ENCODE measurements at places on chromosomes 13 and 19. TPM values are rescaled to one million over a fixed set of nuclear protein-coding genes. Genes with fewer than 3 reads are reported as not detected.
A peak's percentile ranks its signal among the peaks of the same experiment; 100 is the strongest.

GRIN3B gene
- 0.08 TPM for total RNA-seq

DNA sequence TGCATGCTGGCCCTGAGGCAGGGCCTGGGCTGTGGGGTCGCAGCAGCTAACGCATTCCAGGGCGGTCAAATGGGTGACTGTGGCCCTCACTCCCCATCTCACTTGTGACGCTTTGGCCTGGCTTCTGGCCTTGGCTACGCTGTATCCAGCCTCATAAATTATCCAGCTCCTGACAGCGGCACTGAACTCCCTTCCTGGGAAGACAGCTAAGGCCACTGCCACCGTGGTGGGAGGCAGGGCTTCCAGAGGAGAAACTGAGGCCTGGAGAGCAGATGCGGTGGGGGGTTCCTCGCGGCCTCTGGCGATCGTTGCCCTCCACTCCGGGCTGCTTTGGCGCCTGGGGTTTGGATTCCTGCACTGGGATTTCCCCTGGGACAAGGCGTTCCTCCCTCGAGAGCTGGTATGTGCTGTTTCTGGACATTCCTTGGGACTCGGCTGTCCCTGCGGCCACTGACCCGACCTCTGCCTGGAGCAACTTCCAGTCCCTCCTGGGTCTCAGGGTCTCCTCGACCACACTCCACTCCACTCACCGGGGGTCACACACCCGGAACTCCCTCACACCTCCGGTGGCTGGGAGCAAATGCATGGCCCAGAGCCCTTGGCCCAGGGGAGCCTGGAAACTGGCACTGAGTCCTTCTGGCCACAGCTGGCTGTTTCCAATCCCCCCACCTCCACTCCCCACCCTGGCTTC is 3.4 kb downstream of the TBXA2R start:
- H3K4me3 ChIP-seq, result no peak overlapping the region
- H3K36me3 ChIP-seq, result no peaks in the 10 kb centered on the region
- H3K27ac ChIP-seq, result peak overlapping the region; percentile 73
- no peaks in the 10 kb centered on the region for H3K27me3 ChIP-seq

DNA sequence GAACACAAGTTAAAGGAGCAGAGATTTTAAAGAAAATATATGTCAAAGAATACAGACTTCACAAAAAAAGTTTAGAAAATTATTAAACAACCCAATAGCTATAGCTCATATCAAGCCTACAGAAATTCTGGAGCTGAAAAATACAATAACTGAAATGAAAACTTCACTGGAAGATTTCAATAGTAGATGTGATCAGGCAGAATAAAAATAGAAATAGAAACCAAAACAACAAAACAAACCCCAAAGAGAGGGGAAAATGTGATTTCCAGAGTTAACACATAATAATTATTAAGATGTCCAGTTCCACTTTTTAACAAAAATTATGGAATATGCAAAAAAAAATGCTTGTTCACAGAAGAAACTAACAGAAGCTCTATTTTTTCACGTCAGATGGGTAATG is 23.6 kb downstream of the LRRC63 start:
- H3K27me3 ChIP-seq, result no peaks in the 10 kb centered on the region
- no peaks in the 10 kb centered on the region for H3K4me1 ChIP-seq
- H3K4me3 ChIP-seq, result no peak overlapping the region
- no peak for DNase-seq
- no peak overlapping the region for H3K27ac ChIP-seq

- peak; percentile 30 for DNase-seq
- H3K27me3 ChIP-seq, result no peaks in the 10 kb centered on the region
- no peak overlapping the region for H3K4me3 ChIP-seq
- no peak overlapping the region for H3K27ac ChIP-seq
- H3K4me1 ChIP-seq, result peaks cover 10% of the 10 kb centered on the region
Measured at GRCh38 chr19:40358773-40359172, 10.3 kb downstream of the PLD3 start.

DNA sequence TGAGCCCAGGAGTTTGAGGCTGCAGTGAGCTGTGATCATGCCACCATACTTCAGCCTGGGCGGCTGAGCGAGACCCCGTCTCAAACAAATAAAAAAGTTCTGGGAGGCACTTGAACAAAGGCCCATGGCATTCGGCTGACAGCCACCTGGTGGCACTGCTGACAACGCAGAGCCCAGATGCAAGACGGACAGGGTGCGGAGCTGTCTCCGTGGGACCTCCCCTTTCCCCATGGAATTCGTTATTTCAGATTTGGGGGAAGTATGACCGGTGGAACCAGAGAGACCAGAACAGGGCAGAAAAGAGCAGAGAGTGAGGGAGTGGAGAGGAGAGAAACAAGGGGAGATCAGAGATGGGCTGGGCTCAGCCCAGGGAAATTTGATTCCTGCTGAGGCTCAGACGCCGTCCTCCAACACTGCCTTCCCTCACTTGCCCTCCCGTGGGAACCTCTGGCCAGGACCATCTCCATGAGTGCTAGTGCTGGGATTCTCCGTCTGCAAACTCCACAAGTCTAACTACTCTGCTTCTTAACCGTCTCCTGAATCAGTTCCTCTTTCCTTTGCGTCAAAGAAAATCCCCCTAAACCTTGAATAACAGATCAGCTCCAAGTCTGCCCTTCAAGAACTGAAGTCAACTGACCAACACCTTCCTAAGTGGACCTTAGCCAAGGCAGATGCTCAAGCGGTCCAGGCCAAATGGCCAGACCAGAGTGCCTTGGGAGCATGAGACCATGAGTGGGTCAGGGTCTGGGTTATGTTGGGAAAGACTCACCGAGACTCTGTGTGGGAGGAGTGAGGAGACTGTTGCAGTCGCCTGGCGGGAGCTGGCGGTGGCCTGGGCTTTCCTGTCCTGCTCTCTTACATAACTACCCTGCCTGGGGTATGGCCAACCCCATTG is 11.9 kb upstream of the ATF5 start:
- DNase-seq, result no peak
- no peak overlapping the region for H3K4me3 ChIP-seq
- peaks cover 5% of the 10 kb centered on the region for H3K4me1 ChIP-seq
- H3K27ac ChIP-seq, result no peak overlapping the region
- peaks cover 11% of the 10 kb centered on the region for H3K36me3 ChIP-seq

DNA sequence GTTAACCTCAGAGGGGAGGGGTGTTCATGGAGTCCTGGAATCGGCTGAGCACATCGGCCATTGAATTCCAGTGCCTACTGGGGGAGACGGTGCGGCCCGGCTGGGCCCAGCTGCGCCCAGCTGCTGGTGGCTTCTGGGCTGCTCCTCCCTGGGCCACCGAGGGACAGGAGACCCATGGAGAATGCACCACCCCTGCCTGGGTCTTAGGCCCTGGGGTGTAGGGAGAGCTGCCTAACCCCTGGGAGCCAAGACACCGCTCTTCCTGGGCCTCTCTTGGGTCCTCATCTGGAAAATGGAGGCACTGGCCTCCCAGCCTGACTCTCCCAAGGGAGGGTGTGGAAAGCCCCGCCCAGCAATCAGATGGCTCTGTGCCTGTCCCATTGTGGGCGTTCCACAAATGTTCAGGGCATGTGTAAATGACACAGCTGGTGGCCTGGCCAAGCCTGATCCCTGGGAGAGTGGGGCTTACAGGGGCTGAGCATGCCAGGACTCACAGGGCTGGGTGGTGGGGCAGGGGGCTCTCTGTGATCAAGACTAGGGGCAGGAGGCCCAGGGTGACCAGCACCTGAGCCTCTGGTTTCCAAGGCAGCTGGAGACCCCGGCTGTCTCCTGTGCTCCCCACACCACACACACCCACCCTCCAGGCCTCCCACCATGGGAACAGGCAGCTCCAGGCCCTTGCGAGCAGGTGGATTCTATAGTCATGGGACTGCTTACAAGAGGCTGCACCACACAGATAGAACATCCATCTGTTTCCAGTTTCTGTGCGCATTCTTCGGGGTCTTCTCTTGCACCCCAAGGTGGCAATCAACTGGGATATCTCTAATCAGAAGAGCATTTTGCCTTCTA is 150.9 kb downstream of the URI1 start:
- no peak for DNase-seq
- no peaks in the 10 kb centered on the region for H3K36me3 ChIP-seq
- no peak overlapping the region for H3K4me3 ChIP-seq
- no peak overlapping the region for H3K27ac ChIP-seq

EXOC3L2 gene
- total RNA-seq, result 26.4 TPM

GRCh38 chr19:54196536-54196935 is 4.1 kb upstream of the RPS9 start:
- H3K4me3 ChIP-seq, result no peak overlapping the region
- no peaks in the 10 kb centered on the region for H3K36me3 ChIP-seq
- no peaks in the 10 kb centered on the region for H3K27me3 ChIP-seq
- no peak for DNase-seq
- H3K4me1 ChIP-seq, result peaks cover 15% of the 10 kb centered on the region

SOX21 gene
- not detected for total RNA-seq

DNA sequence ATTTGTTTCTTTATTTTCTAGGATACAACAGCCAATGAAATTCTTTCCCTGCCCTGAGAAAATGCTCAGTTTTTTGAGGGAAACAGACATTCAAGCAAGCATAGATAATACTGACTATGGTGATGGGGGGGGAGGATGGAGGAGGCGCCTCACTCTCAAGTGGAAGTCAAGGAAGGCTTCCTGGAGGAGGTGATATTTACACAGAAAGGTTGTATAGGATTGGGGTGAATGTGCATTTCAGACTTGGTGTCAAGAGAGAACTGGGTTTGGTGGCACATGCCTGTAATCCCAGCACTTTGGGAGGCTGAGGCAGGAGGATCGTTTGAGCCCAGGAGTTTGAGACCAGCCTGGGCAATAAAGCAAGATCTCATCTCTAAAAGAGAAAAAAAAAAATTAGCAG is 12.2 kb upstream of the ADGRE1 start:
- H3K4me3 ChIP-seq, result no peak overlapping the region
- no peaks in the 10 kb centered on the region for H3K36me3 ChIP-seq
- no peaks in the 10 kb centered on the region for H3K4me1 ChIP-seq
- H3K27ac ChIP-seq, result no peak overlapping the region
- no peak for DNase-seq

- DNase-seq, result no peak
- H3K36me3 ChIP-seq, result no peaks in the 10 kb centered on the region
- H3K27me3 ChIP-seq, result no peaks in the 10 kb centered on the region
- H3K4me3 ChIP-seq, result no peak overlapping the region
- no peak overlapping the region for H3K27ac ChIP-seq
Measured at GRCh38 chr13:26557051-26557392, 461 bp upstream of the WASF3 start.

CA11 gene
- 6.0 TPM for total RNA-seq

- DNase-seq, result no peak
- H3K4me1 ChIP-seq, result peaks cover 26% of the 10 kb centered on the region
- peak overlapping the region; percentile 97 for H3K27ac ChIP-seq
- H3K4me3 ChIP-seq, result peak overlapping the region; percentile 70
- no peaks in the 10 kb centered on the region for H3K27me3 ChIP-seq
Measured at GRCh38 chr19:29715701-29716581, 880 bp upstream of the C19orf12 start.

- no peaks in the 10 kb centered on the region for H3K36me3 ChIP-seq
- H3K4me3 ChIP-seq, result no peak overlapping the region
- H3K4me1 ChIP-seq, result no peaks in the 10 kb centered on the region
- no peak overlapping the region for H3K27ac ChIP-seq
- peaks cover 3% of the 10 kb centered on the region for H3K27me3 ChIP-seq
Measured at GRCh38 chr13:91375116-91375729, 23.2 kb upstream of the GPC5 start.

PLA2G4C gene
- total RNA-seq, result 27.6 TPM

- no peaks in the 10 kb centered on the region for H3K4me1 ChIP-seq
- H3K4me3 ChIP-seq, result no peak overlapping the region
- H3K36me3 ChIP-seq, result no peaks in the 10 kb centered on the region
- H3K27me3 ChIP-seq, result no peaks in the 10 kb centered on the region
- H3K27ac ChIP-seq, result no peak overlapping the region
- DNase-seq, result no peak
Measured at GRCh38 chr13:109400209-109400608, 386.2 kb downstream of the IRS2 start.

GRCh38 chr13:99015606-99016490 is 38.0 kb upstream of the DOCK9 start:
- no peaks in the 10 kb centered on the region for H3K4me1 ChIP-seq
- H3K36me3 ChIP-seq, result no peaks in the 10 kb centered on the region
- H3K27me3 ChIP-seq, result no peaks in the 10 kb centered on the region
- no peak for DNase-seq
- no peak overlapping the region for H3K4me3 ChIP-seq

DNA sequence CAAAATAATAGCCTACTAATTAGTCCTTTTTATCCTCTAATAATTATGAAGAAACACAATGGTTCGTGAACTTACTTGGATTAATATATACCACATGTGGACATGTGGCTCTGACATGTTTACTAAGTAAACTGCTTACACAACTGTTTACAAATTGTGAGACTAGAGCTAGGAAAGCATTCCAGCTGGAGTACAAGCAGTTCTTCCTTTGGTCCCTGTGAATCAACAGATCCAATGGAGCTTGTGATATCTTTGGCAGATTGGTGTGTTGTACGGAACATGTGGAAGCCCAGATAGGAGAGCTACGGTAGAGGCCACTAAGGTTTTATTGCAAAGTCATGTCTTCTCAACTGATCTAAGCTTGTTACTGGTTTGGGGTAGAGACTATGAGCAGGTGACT is 145.5 kb upstream of the SPRY2 start:
- no peak overlapping the region for H3K27ac ChIP-seq
- no peaks in the 10 kb centered on the region for H3K4me1 ChIP-seq
- H3K36me3 ChIP-seq, result no peaks in the 10 kb centered on the region
- H3K4me3 ChIP-seq, result no peak overlapping the region
- H3K27me3 ChIP-seq, result no peaks in the 10 kb centered on the region

KLK3 gene
- total RNA-seq, result not detected

CYP2A7 gene
- total RNA-seq, result not detected

GRCh38 chr13:112103961-112104880 is 37.3 kb downstream of the SOX1 start:
- peaks cover 61% of the 10 kb centered on the region for H3K27me3 ChIP-seq
- DNase-seq, result no peak
- no peaks in the 10 kb centered on the region for H3K4me1 ChIP-seq
- H3K4me3 ChIP-seq, result no peak overlapping the region
- no peak overlapping the region for H3K27ac ChIP-seq
- no peaks in the 10 kb centered on the region for H3K36me3 ChIP-seq

DNA sequence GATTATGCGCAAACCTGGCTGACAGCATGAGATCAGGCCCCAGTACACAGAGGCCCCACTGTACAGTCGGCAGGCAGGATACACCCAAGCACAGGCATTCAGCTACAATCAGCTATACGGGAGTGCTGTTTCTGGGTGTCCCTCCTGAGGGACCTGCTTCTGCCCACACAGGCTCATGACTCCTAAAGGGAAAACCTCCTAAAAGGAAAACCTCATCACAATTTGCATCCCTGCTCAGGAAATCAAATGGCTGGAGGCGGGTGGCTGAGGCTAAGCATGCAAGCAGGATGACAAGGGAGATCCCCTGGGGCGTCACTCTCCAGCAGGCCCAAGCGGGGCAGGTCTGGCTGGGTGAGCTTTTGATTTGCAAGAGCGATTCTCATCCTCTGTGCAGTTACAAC is 99.8 kb downstream of the CRYL1 start:
- DNase-seq, result no peak
- H3K27ac ChIP-seq, result no peak overlapping the region
- no peak overlapping the region for H3K4me3 ChIP-seq

- H3K36me3 ChIP-seq, result no peaks in the 10 kb centered on the region
- DNase-seq, result no peak
- H3K4me3 ChIP-seq, result no peak overlapping the region
Measured at GRCh38 chr13:62906896-62907295, 1491.2 kb upstream of the PCDH20 start.

- no peaks in the 10 kb centered on the region for H3K4me1 ChIP-seq
- H3K27ac ChIP-seq, result no peak overlapping the region
- no peaks in the 10 kb centered on the region for H3K36me3 ChIP-seq
- H3K4me3 ChIP-seq, result no peak overlapping the region
- H3K27me3 ChIP-seq, result no peaks in the 10 kb centered on the region
Measured at GRCh38 chr13:77999746-78000145, 81.1 kb upstream of the EDNRB start.
